Brain microvascular endothelial cell (primary cell): ENCODE measurements at places on chromosomes 2 and 18.

GRCh38 chr2:106885329-106885728, 638 bp downstream of the ST6GAL2 start:
- peak; percentile 59 for DNase-seq

DNA sequence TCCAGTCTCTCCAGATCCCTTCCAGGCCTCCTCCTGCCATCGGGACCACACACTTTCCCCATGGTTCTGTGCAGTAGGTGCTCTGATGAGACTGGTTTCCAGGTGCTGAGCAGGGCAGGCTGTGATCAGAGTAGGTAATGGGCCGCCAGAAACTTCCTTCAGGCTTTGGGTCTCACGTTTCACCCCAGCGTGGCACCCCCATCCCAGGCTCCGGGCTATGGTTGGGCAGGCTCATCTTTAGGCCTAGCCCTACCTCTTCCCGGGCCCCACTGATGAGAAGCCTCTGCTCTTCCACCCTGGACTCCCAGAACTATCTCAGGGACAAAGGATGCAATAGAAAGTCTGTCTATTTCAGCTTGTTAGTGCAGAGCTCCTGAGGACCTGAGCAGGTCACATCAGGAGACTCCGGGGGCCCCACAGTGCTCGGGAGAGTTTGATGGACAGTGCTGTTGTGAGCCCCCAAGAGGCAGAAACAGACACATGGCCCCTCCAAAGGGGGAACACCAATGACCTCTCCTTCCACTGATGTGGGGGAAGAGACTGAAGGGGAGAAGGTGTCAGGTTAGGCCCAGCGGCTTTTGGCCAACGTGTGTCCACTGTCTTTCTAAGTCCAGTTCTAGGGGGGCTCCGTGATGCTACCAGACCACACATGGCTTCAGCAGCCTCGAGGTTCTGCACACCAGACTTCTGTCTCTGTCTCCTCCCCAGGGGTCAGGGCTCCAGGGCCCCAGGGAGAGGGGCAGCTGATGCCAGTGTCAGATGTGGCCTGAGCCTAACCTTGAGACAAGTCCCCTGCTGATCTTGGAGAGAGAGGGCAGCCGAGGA, 5.8 kb upstream of the PROM2 start:
- no peak for DNase-seq

- DNase-seq, result no peak
These were observed 10.8 kb downstream of the INPP1 start for GRCh38 chr2:190354003-190354690.

GRCh38 chr2:219352448-219353023, 20.0 kb upstream of the RESP18 start:
- DNase-seq, result peak; percentile 74

GRCh38 chr18:55489034-55489986, 98.7 kb downstream of the TCF4 start:
- DNase-seq, result no peak
